LHCN-M2 (cell line): ENCODE measurements at places on chromosomes 6 and 20.

GRCh38 chr20:53622247-53623133 is 28.9 kb upstream of the ZNF217 start:
- no peak for DNase-seq

DNA sequence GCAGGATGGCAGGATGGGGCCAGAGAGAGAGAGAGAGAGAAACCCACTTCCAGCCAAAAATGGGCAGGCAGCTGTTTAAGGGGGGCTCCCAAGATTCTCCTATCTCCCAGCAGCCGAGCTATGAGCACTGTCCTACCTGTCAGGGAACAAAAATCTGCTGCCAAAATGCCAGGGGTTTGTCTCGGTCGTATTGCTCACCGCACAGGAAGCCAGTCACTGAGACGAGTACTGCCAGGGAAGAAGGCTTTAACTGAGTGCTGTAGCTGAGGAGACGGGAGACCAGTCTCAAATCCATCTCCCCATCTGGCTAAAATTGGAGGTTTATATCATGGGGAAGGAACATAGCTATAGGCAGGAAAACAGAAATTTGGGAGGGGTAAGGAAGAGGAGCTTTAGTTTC is 22.3 kb downstream of the GGTLC1 start:
- DNase-seq: no peak

- no peak for DNase-seq
Observed at GRCh38 chr20:64103871-64104666, 3.3 kb downstream of the NPBWR2 start.

DNA sequence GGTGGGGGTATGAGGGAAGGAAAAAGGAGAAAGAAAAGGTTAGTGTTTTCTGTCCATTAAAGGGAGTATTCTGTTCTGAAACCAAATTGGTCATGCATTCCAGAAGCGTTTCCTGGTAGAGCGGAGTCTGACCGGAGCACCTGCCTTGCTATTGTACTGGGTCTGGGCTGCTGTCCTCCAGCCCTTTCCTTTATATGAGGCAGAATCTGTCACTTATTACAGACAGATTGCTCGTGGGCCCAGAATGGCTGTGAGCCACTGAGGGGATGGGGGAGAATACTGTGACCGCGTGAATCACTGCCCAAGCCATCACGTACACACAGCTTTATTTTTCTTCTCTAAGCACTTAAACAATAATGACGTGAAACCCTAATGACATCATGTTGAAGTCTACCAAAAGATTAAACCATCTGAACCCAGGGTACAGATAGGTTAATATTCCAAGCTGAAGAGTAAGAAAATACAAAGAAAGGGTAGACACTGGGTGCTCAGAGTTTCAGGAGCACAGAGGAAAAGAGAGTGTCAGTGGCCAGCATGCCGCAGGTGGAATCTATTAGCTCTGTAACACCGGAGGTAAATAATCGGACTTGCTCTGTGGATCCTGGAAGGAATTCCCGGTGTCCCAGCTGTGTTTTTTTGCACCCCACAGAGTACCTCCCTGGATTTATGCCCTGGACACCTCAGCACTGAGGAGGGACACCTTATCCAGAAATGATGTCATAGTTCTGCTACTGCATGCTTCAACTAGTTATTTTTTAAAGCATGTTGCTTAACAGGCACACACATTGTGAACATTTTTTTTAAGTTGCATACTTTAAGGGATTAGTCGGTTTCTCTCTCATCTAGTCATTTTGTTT is 573.3 kb downstream of the PKHD1 start:
- DNase-seq: no peak

GRCh38 chr6:134741200-134741536 is 208.7 kb downstream of the ALDH8A1 start:
- DNase-seq: no peak

DNA sequence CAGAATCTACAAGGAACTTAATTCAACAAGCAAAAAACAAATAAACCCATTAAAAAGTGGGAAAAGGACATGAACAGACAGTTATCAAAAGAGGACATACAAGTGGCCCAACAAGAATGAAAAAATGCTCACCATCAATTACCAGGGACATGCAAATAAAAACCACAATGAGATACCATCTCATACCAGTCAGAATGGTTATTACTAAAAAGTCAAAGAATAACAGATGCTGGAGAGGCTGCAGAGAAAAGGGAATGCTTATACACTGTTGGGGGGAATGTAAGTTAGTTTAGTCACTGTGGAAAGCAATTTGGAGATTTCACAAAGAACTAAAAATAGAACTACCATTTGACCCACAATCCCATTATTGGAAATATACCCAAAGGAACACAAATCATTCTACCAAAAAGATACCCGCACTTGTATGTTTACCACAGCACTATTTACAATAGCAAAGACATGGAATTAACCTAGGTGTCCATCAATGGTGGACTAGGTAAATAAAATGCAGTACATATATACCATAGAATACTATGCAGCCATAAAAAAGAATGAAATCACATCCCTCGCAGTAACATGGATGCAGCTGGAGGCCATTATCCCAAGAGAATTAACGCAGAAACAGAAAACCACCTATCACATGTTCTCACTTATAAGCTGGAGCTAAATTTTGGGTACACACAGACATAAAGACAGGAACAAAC is 48.4 kb downstream of the RNGTT start:
- DNase-seq: no peak

DNA sequence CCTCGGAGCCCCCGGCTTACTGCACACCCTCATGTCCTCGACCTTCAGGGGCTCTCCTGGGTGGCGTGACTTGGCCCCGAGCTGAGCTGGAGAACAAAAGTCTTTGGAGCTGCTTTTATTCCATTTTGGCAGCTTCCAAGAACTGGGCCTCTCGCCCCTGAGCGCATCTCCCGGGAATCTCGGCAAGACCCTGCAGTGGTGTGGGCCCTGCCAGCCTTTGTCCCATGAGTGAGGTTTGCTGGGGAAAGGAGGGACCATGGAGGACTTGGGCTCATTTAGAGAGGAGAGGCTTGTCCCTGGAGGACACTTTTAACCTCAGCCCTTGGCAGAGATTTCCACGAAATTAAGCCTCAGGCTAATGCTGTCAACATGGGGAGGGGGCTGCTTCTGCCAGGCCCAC is 62.3 kb upstream of the SLCO4A1 start:
- no peak for DNase-seq

DNA sequence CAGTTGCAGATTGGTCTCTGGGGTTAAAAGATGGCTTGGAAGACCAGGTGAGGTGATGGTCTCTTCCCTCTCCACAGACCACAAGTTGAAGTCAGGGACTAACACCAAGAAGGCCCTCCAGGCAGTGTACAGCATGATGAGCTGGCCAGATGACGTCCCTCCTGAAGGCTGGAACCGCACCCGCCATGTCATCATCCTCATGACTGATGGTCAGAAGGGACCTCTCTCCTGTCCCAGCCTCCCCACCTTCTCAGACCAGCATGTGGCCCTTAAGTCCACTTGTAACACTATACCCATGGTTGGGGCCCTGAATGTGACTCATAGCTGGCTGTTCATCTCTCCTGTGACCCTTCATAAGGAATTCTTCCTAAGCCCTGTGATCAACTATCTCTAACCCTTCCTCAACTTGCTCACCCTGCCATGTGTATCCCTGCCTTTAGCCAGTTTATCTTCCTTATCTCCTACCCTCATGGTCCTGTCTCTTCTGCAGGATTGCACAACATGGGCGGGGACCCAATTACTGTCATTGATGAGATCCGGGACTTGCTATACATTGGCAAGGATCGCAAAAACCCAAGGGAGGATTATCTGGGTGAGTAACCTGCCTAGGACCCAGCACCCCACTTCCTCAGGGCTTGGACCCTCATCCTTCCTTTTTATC is 3.0 kb downstream of the CFB start:
- DNase-seq: peak; percentile 40

DNA sequence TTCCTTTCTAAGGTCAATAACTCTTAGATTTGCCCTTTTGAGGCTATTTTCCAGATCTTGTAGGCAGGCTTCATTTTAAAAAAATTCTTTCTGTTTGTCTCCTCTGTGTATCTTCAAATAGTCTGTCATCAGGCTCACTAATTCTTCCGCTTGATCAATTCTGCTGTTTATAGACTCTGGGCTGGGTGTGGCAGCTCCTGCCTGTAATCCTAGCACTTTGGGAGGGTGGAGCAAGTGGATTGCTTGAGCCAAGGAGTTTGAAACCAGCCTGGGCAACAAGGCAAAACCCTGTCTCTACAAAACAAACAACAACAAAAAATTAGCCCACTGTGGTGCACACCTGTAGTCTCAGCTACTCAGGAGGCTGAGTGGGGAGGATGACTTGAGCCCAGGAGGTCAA is 40.0 kb upstream of the SCP2D1 start:
- DNase-seq: no peak

GRCh38 chr6:40537446-40537845 is 49.7 kb downstream of the LRFN2 start:
- no peak for DNase-seq

DNA sequence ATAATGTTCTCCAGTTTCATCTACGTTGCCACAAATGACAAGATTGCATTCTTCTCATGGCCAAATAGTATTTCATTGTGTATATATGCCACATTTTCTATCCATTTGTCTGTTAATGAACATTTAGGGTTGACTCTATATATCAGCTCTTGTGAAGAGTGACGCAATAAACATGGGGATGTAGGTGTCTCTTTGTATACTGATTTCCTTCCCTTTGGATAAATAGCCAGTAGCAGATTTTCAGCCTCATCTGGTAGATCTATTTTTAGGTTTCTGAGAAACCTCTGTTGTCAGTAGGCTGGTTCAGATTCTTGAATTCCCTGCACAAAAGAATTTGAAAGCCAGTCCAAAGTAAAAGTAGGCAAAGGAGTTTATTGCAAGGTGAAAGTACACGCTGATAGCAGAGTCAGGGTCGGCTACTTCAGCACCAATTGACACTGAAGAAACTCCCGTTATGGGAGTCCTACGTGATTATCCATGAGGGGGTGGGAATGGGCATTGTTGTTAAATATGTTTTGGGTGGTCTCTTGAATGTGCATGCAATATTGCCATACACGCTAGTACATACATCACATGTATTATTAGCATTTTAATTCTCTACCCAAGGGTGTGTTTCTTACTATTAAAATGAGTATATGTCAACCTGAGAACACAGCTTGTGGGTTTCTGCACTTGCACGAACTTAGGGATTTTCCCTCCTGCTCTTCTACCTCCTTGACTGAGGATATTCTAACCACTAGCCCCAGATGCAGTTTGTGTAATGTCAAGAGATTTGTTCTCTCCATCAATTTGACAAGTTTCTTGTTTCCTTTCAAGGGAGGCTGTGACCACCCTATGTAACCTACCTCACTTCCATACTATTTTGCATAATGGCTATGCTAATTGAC is 14.4 kb upstream of the SLC17A2 start:
- no peak for DNase-seq

DNA sequence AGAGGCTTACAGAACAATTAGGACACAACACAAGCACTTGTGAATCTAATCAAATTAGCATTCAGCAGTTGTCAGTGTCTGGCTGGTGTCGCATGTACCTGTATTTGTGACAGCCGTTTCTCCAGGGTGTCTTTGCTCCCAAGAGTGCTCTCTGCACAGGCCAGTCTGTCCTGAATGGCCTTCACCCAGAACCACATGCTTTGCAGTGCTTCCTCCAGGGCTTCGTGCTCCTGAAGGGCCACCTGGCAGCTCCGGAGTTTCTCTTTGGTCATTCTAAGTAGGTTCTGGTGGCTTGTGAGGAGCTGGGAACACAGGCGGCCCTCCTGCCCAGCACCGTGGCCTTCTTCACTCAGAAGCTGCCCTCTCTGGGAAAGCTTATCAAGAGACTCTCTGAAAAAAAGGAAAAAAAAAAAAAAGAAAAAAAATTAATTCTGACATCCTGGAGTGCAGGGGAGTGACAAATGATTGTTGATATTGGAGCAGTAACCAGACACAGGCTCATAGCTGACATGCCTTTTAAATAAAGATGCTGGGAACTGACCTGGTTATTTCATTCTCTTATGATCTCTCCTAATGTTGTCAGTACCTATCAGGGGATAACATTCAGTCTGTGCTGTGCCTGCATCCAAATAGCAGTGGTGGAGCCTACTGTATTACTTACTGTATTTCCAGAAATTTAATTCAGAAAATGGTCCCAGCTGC is 245.8 kb downstream of the SYNE1 start:
- no peak for DNase-seq

DNA sequence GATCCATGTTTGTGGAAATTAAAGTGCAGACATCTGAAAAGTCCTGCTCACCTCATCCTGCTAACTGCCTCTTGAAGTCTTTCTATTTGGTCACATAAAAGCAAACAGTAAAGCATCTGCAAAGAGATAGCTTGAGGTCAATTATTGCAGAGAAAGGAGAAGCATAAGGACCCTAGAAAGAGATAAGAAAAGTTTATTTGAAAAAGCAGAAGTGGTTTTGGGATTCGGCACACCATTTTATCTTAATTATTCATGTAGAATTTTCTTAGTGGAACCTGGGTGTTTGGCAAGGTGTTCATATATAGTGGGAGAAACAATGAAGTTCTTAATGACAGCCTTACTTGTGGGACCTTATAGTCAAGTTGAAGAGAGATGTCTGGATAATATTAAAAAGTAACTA is 280.8 kb downstream of the CENPW start:
- DNase-seq: no peak

- peak; percentile 43 for DNase-seq
Observed at GRCh38 chr6:47836046-47836445, 54.2 kb downstream of the OPN5 start.

GRCh38 chr20:63148696-63149095 is 67.2 kb downstream of the YTHDF1 start:
- no peak for DNase-seq

- no peak for DNase-seq
Observed at GRCh38 chr6:157430834-157431233, 49.8 kb downstream of the ZDHHC14 start.

- DNase-seq: no peak
Observed at GRCh38 chr6:95856876-95857364, 158.9 kb upstream of the FUT9 start.

DNA sequence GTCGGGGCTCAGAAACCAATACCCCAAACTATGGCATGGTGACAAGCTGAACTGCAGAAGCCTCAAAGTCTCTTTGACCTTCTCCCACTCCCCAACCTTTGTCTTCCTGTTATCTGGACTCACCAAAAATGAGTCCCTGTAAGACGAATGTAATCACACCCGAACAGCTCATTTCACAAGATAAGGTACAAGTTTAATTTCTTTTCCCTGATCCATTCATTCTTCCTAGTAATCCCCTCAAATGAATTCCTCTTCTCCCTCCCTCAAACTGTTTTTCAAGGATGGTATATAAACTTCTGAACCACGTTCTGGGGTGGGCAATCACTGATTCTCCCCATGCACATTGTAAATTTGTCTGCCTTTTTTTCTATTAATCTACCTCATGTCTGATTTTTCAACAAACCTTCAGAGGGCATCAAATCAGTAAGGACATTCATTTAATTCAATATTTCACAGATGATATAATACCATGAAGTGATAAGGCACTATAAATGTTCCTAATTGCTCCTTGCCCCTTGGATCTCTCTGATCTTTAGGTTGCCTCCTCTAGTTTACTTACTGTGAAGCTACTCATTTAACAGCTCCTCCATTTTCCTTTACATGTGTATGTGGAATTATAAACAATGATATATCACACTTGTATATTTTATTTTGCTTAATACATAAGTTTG is 77.2 kb downstream of the OR2B2 start:
- no peak for DNase-seq

GRCh38 chr6:100246206-100246605 is 218.5 kb downstream of the SIM1 start:
- no peak for DNase-seq

- DNase-seq: no peak
Observed at GRCh38 chr6:149907317-149907716, 9.4 kb upstream of the RAET1E start.
